ENCODE measurements at places on chromosomes 4 and X.

- DNase-seq = no peak
Measured at GRCh38 chrX:15435836-15436619, 51.8 kb upstream of the VEGFD start.

DNA sequence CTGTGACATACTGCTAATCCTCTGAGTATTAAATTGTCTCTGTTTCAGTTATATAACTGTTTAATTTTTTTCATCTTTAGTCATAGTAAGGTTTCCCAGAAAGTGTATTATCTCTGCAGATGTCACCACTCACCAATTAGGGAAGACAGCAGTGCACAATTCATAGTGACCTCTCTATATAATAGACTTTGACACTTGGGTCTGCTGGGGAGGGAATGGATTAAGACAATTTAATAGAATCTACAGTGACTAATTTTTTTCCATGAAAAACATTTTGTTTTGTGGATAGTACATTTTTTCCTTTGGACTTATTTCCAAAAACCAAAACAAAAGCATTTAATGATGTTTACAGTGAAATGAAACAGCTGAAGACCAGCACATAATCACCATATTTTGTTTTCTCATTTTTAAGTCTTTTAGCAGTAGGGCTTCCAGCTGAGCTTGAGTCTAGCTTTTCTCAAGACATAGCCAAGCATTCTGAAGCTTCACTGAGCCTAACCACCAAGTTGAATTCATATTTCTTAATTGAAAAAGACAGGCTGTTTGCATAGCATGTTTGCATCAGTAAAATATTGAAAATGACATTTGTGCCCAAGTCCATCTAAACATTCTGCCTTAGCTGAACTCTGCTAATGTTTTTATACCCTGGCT is 69.5 kb downstream of the PCDH19 start:
- no peak for DNase-seq

- no peak for DNase-seq
Measured at GRCh38 chrX:15043538-15043937, 170.3 kb downstream of the MOSPD2 start.

GRCh38 chrX:66005830-66006449 is 33.9 kb downstream of the VSIG4 start:
- no peak for DNase-seq

- peak; percentile 59 for DNase-seq
Measured at GRCh38 chr4:41538887-41539498, 1.0 kb downstream of the LIMCH1 start.

GRCh38 chrX:5775846-5776430 is 452.7 kb downstream of the NLGN4X start:
- no peak for DNase-seq

- no peak for DNase-seq
Measured at GRCh38 chr4:124097447-124097846, 615.1 kb downstream of the ANKRD50 start.

DNA sequence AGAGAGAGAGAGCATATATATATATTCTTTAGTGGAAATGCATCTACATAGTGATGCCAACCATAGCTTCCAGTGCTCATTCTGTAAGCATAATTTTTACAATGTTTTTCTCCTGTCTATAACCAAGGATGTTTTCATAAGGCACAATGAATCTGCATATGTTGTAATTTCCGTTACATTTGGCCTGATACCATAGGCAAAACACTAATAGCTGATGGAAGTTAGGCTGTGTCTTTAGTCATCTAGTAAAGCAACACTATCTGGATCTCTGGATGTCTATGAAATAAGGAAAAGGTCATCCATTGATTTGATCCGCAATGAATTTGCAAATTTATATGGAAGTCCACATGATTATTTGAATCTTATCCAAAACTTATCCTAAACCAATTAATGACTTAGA is 8.1 kb downstream of the PCDH7 start:
- DNase-seq = no peak

- no peak for DNase-seq
Measured at GRCh38 chrX:19678941-19679340, 163.6 kb upstream of the MAP3K15 start.

- peak; percentile 44 for DNase-seq
Measured at GRCh38 chrX:12480956-12481355, 310.3 kb upstream of the PRPS2 start.

DNA sequence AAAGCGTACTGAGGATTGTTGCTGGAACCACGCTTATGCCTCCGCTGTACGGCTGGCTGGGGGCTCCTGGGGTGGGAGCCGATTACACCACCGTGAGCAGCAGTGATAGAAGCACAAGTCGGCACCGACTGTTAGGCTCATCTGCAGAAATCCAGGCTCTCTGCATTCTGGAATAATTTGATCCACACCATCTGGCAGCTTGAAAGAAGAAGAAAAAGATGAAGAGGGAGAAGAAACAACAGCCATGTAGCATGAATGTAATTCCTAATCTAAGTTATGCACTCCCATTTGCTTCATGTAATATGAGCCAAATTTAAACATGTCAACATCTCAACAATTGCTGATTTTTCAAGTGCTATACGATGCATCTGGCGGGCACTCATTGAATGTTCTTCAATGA is 84.6 kb upstream of the DHX15 start:
- no peak for DNase-seq

DNA sequence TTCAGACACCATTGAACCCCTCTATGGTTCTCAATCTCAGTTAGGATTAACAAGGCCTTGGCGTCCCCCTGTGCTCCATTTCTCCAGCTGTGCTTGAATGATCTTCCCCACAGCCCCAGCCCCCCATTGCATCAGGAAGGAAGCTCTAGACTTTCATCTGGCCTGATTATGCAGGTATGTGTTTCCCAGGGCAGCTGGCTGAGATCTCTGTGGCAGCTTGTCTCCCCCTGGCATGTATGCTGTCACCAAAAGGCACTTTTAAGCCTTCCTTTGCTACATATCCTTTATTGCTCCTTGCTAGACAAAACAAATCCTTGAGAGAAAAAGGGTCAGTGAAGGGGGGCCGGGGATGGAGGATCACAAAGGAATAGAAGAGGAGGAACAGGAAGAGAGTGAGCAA is 1056.0 kb upstream of the SLIT2 start:
- DNase-seq = peak; percentile 17

GRCh38 chr4:88028946-88029345 is 21.5 kb downstream of the PKD2 start:
- no peak for DNase-seq

Data from foreskin keratinocyte (primary cell).